Metanephros (tissue), 2 donors: ENCODE measurements at places on chromosomes 7 and 10. TPM values are rescaled to one million over a fixed set of nuclear protein-coding genes. Genes with fewer than 3 reads are reported as not detected.

Gene ELFN1
- 21.7 TPM for total RNA-seq

Gene HMX2
- total RNA-seq, result 0.99 TPM

Gene DPP6
- 48.7 TPM for total RNA-seq

Gene WASHC2A
- 36.7 TPM for total RNA-seq

Gene FIS1
- 132 TPM for total RNA-seq

Gene TSC22D4
- 41.9 TPM for total RNA-seq

Gene CDHR1
- total RNA-seq, result 0.23 TPM

Gene DPYSL4
- 10.5 TPM for total RNA-seq
